Effector CD4-positive, alpha-beta T cell (primary cell): ENCODE measurements at places on chromosomes 6 and 20.
A peak's percentile ranks its signal among the peaks of the same experiment; 100 is the strongest.

GRCh38 chr6:446418-447366, 55.1 kb downstream of the IRF4 start:
- peak; percentile 67 for DNase-seq

DNA sequence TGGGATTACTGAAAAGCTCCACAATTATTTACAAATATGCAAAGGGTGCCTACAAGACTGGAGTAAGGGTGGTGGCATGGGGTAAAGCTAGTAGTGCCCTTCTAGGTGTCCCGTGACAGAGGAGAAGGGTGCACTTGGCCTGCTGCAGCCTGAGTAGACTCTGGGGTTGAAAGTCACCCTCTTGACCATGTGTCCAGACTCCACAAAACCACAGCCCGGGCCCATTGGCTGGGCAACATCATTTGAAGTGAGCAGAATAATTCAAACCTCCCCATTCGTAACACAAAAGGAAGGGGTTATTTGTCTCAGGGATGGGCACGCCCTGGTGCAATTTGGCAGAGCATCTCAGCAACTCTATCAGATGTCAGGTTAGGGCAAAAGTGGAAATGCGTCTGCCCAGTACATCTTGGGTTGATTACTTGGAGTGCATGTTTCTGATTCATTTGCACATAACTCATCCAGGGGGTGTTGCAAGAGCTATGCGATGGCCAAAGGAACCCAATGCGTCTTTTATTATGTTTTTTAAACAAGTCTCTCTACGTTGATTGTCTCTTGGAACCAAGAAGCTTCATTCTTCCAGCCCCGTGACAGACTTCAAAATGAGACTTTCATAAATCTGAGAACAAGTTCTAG, 56.7 kb downstream of the ISM1 start:
- no peak for DNase-seq

DNA sequence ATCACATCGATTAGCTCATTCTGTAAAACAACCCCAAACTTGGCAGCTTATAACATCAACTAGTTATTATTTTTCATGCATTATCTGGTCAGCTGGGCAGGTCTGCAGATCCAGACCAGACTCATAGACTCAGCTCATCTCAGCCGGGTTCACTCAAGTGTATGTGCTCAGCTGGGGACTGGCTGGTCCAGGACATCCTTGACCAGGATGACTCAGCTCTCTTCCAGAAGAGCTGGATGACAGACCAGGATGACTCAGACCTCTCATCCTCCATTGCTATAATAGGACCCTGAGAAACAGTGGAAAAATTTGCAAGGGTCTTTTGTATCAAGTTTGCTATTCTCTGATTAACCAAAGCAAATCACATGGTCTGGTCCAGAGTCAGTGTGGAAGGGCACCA, 312.5 kb upstream of the PLCB4 start:
- no peak for DNase-seq

GRCh38 chr20:50410343-50410742, 99.8 kb upstream of the PTPN1 start:
- no peak for DNase-seq

DNA sequence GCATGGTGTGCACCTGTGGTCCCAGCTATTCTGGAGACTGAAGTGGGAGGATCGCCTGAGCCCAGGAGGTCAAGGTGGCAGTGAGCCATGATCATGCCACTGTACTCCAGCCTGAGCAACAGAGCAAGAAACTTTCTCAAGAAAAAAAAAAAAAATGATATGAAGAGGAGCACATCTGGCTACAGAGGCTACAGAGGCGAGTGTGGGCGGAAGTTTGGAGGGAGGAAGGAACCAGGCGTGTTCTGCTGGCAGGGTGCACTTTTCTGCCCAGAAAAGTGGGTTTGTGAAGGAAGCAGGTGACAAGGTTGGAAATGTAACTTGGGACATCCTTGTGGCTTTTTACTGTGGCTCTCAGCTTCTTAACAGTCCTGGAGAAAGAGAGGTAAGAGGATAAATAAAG, 96.7 kb downstream of the SNX5 start:
- no peak for DNase-seq

GRCh38 chr6:113127786-113128419, 729.2 kb upstream of the MARCKS start:
- no peak for DNase-seq

DNA sequence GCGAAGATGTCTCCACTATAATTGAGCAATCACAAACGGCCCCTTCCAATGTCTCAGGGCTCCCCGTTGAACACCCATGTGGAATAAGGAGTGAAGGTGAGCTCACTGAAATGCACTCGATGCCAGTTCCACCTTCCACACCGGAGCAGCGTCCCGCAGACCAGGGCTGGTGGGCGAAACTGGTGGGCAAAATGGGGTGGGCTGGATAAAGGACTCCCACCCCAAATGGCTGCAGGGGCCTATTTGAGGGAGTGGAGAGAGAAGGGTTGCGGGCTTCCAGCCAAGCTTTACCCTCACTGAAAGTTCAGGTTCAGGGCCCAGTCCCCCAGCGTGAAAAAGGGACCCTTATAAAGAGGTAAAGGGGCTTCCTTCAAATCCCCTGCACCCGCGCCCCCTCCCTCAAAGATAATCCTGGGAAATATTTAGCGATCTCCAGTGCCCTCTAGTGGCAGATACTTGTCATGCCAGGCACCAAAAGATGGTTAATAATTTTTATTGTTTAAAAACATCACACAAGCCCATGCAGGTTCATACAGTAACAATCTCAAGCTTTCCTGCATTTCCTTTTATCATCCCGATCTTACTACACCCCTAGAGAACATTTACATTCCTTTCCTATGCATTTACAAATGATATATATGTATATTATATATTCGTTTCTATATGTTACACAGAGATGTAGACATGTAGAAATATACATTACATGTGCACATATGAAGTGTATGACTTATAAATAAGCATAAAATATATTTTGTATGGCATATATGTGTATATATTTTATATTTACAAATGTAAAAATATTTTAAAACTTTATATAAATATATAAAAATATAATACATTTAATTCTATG, 58.2 kb upstream of the NKX2-2 start:
- DNase-seq = no peak
